ENCODE measurements at places on chromosomes 3 and 15.
A peak's percentile ranks its signal among the peaks of the same experiment; 100 is the strongest.

- DNase-seq: peak; percentile 56
Measured at GRCh38 chr3:50164984-50165909, 10.1 kb downstream of the SEMA3F start.

GRCh38 chr3:47578691-47579632 is at the start of gene CSPG5:
Gene CSPG5 (minus strand): TSS chr3:47578865. CDS start chr3:47578693, 172 bp downstream.
- DNase-seq: no peak

DNA sequence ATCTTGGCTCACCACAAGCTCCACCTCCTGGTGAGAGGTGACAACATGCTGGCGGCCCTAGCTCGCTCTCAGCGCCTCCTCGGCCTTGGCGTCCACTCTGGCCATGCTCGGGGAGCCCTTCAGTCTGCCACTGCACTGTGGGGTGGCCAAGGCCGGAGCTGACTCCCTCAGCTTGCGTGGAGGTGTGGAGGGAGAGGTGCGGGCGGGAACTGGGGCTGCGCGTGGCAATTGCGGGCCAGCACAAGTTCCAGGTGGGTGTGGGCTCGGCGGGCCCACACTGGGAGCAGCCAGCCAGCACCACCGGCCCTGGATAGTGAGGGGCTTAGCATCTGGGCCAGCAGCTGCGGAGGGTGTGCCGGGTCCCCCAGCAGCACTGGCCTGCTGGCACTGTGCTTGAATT is 275.7 kb upstream of the P2RY1 start:
- no peak for DNase-seq

DNA sequence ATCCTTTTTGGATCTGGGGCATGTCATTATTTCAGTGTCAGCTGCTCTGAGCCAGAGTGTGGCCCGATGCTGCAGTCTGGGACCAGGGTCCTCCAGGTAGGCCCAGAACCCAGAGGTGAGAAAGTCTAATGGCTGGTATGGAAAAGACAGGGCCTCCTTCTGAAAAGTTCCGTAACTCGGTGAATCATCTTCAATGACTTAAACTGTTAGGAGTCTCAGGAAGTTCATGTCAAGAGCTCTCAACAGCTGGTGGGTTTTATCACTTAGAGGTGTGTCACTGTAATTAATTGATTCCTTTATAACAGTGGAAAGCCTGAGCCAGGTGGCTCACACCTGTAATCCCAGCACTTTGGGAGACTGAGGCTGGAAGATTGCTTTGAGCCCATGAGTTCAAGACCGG is 28.5 kb upstream of the PDE8A start:
- no peak for DNase-seq

DNA sequence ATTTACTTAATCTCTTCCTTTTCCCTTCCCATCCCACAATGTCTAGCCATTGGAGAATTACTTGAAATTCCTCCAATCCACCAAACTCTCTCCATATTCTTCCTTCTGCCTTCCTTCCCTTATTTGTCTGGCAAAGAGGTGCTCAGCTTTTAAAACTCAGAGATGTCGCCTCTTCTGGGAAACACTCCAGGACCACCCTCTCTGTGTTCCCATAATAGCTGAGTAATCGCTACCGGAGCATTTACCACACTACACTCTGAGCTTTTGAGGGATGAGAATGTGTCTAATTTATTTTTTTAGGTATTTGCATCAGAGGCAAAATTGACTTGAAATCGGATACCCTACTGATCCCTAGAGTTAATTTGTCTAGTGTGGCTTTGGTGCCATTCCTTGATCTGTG is 245.7 kb upstream of the TPRG1 start:
- DNase-seq: peak; percentile 61

GRCh38 chr3:129961141-129961541 is 13.4 kb upstream of the TRH start:
- no peak for DNase-seq

DNA sequence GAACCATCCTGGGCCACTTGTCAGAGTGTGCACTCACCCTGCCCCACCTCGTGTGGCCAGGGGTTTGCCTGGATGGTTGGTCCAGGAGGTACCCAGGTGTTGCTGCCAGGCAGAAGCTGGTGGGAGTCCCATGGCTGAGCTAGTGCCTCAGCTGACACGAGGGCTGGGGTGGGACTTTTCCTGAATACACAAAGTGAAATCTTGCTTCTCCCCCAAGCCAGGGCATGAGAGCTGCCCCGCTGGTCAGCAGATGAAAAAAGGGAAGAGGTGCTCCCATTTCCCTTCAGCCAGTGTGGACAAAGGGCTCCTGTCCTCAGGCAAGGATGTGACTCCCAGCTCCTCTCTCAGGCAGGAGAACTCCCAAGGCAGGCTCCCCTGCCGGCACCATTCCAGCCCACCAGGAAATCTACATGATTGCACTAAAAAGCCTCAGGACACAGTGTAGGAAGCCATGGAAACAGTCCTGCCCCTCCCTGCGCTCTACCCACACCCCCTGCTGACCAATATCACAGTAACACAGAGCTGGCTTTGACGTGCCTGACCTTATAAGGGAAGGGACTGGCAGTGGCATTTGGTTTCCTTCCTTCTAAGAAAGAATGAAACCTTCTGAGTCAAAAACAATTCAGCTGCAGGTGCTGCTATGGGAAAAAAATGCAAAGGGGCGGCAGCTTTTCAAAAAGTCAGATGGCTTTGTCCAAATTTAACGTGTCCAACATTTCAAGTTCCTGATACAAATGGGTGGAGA is 33.9 kb downstream of the MYO5C start:
- DNase-seq: peak; percentile 95
